ENCODE measurements at places on chromosomes 13 and 19.

DNA sequence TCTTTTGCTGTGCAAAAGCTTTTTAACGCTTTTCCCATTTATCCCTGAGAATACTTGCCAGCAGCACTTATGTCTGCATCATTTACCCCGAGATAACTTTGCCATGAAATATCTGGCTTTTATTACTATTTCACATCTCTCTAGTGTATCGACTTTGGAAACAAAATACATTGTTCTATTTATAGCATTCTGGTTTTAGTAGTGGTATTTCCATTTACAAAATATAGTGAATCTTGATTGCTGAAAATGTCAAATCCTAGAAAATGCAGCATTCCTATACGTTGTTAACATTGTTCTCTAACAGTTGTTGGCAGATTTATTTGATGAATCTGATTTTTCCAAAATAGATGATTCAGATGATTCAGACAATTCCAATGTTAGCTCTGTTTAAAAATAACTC lies 189.3 kb upstream of the SPRY2 start:
- DNase-seq = no peak

DNA sequence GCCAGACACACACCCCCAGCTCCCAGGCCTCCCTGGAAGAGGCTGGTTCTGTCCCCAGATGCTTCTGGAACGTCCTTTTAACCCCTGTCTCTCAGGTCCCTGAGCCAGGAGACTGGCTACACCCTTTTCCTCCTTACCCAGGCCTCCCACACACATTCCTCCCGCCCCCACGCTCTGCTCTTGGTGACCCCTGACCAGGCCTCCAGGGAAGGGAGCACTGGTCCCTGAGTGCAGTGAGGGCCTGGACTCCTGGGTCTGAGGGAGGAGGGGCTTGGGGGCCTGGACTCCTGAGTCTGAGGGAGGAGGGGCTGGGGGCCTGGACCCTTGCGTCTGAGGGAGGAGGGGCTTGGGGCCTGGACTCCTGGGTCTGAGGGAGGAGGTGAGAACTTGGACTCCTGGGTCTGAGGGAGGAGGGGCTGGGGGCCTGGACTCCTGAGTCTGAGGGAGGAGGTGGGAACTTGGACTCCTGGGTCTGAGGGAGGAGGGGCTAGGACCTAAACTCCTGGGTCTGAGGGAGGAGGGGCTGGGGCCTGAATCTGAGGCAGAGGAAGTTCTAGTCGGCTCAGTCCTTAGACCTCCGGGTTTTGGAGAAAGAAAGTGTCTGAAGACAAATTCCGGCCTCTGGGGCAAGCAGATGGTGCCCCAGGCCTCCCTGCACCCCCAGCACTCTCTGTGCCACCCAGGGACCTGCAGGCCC lies 527 bp downstream of the KLK6 start:
- DNase-seq = no peak

DNA sequence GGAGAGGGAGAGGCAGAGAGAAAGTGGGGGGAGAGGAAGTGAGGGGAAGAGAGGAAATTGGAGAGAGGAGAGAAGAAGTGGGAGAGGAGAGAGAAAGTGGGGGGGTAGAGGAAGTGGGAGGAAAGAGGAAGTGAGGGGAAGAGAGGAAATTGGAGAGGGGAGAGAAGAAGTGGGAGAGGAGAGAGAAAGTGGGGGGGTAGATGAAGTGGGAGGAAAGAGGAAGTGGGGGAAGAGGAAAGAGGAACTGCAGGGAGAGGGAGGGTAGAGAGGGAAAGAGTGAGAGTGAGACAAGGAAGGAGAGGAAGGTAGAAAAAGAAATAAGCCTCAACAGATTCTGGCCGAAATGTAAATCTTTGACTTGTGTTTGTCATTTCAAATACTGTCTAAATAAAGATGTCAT lies 146.6 kb downstream of the KLF12 start:
- no peak for DNase-seq

DNA sequence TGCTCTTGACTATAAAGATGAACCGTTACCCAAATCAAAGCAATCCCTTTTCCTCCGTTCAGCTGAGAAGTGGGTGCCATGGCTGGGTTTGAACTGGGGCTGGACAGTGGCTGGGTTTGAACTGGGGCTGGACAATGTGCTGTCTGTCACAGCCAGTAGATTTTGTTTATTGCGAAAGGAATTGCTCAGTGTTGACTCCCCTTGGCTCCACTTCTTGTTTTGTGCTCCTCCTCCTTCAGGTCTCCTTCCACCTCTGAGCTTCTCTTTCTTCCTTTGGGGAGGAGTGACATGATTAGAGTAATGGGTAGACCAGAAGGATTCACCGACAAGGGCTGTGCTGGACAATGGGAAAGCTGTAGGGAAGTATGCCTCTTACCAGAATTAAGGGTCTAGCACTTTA lies 19.4 kb upstream of the MBNL2 start:
- DNase-seq = no peak

- no peak for DNase-seq
Measured at GRCh38 chr19:51071095-51071405, 6.2 kb upstream of the KLK13 start.

DNA sequence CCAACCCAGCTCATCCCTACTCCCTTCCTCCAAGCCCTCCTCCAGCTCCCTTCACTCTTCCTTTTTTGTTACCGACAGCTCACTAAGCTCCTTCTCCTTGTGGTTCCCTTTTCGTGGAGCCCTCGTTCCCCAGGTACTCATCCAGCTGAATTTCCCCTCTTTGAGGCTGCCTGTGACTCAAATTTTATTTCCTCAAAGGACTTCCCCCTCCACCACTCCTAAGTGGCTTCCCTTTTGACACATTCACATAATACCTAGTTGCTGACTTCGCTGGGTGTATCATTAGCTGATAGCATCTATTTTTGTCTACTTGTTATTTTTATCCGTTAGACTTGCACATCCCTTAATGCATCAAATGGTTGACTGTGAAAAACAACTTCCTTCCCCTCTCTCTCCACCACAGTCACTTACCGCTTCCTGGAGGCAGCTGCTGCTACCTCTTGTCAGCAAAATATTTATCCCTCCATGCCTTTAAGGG lies 14.5 kb downstream of the FFAR2 start:
- no peak for DNase-seq

DNA sequence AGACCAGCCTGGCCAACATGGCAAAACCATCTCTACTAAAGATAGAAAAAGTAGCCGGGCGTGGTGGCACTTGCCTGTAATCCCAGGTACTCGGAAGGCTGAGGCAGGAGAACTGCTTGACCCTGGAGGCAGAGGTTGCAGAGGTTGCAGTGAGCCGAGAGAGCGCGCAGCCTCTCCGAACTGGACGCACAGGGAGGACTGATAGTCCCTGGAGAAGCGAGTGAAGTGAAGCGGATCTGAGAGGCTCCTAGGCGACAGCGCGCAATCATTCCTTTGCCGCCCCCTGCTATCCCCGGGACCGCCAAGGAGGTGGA lies 233 bp downstream of the ZNF561 start:
- no peak for DNase-seq

- no peak for DNase-seq
Measured at GRCh38 chr13:46379611-46380010, 7.4 kb downstream of the RUBCNL start.

GRCh38 chr13:94270556-94270955 lies 208.9 kb downstream of the DCT start:
- DNase-seq = no peak

GRCh38 chr13:31909864-31910551 lies 121.6 kb upstream of the FRY start:
- DNase-seq = peak; percentile 48

DNA sequence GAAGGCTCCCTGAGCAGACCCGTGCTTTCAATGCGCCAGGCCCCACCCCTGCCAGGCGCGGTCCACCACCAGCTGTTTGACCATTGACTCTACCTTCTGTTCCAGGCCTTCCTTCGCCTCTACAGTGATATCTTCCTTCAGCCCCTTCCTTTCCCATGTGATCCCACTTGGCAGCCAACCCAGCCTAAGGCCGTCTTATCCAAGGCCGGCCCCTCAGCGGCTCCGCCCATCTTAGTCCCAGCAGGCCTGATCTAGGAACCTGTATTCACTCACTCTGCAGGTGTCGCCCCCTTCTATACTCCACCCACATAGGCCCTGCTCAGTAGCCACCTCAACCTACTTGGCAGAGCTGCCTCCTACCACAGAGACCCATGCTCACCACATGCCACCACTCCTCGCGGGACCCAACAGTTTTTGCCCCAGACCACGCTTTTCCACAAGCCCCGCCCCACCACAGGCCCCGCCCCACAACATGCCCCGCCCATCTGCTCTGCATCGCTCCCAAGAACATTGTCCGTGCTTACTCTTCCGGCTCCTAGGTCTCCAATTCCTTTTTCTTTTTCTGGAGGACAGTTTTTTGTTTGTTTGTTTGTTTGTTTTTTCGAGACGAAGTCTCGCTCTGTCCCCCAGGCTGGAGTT lies 2.9 kb downstream of the RASIP1 start:
- DNase-seq = no peak

All from amniotic stem cell (primary cell).